ENCODE measurements at places on chromosomes 6 and 20. TPM values are rescaled to one million over a fixed set of nuclear protein-coding genes. Genes with fewer than 3 reads are reported as not detected.

Gene SAMD3
- 2.1 TPM for total RNA-seq

- no peak for DNase-seq
Measured at GRCh38 chr6:52595000-52595795, 18.3 kb upstream of the TRAM2 start.

DNA sequence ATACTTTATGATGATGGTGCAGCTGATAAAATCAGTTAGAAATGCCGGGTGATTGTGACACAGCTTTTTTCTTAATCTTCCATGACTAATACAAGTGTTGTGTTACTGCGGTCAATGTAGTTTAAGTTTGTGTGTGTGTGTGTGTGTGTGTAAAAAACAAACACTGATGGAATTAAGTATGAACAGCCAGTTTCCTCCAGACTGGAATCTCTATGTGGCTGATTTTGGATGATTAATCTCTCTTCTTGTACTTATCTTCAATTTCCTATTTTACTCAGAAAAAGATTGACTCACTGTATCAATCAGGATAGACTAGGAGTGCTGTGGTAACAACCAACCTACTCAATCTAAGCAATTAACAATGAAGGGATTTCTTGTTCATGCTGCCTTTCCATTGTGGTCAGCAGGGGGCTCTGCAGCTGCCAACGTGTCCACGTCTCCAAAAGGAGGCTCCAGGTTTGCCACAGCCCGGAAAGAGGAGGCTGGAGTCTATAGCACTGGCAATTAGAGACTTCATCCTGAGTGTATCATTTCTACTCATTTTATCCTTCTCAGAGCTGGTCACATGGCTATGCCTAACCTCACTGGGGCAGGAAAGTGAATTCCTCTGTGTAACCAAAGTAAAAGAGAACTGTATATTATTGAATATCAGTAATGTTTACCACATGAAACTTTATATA lies 107.7 kb downstream of the CD109 start:
- no peak for DNase-seq

Gene VNN1
- total RNA-seq: 0.98 TPM

DNA sequence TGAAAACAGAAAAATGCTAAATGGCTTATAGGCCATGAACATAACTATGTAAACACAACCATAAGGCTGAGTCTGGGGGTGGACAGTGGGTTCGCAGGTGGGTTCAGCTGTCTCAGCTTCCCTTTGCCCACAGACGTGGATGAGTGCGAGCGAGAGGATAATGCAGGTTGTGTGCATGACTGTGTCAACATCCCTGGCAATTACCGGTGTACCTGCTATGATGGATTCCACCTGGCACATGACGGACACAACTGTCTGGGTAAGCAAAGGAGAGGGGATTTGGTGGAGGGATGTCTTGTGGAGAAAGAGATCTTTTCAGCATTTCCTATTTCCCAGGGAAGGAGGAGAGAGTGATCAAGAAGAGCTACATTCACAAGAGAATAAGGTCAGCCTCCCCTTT lies 14.7 kb downstream of the SCUBE3 start:
- DNase-seq: no peak
